Astrocyte (in vitro differentiated cells and primary cell): ENCODE measurements at places on chromosomes 7 and 10. TPM values are rescaled to one million over a fixed set of nuclear protein-coding genes. Genes with fewer than 3 reads are reported as not detected.

CHN2 gene
- 2.5 and 3.6 TPM in 2 replicates for total RNA-seq

NRP1 gene
- 59.4 and 73.5 TPM in 2 replicates for total RNA-seq

SPDYE5 gene
- total RNA-seq, result not detected in 2 replicates

TRIM50 gene
- not detected in 2 replicates for total RNA-seq

CH25H gene
- total RNA-seq, result 0.22 and 0.34 TPM in 2 replicates

TMEM196 gene
- not detected in 2 replicates for total RNA-seq

GRCh38 chr7:16712916-16713315 lies 40.6 kb upstream of the TSPAN13 start:
- no peaks in the 10 kb centered on the region for H3K36me3 ChIP-seq
- no peaks in the 10 kb centered on the region for H3K27me3 ChIP-seq
- peak overlapping the region; percentile 75 for H3K27ac ChIP-seq
- peaks cover 30% of the 10 kb centered on the region for H3K4me1 ChIP-seq
- no peak overlapping the region for H3K4me3 ChIP-seq

GRCh38 chr7:1411414-1411813 lies 47.9 kb downstream of the MICALL2 start:
- no peak overlapping the region for H3K4me3 ChIP-seq
- H3K27ac ChIP-seq, result no peak overlapping the region
- peaks cover 15% of the 10 kb centered on the region for H3K27me3 ChIP-seq
- H3K36me3 ChIP-seq, result no peaks in the 10 kb centered on the region
- no peaks in the 10 kb centered on the region for H3K4me1 ChIP-seq

DNA sequence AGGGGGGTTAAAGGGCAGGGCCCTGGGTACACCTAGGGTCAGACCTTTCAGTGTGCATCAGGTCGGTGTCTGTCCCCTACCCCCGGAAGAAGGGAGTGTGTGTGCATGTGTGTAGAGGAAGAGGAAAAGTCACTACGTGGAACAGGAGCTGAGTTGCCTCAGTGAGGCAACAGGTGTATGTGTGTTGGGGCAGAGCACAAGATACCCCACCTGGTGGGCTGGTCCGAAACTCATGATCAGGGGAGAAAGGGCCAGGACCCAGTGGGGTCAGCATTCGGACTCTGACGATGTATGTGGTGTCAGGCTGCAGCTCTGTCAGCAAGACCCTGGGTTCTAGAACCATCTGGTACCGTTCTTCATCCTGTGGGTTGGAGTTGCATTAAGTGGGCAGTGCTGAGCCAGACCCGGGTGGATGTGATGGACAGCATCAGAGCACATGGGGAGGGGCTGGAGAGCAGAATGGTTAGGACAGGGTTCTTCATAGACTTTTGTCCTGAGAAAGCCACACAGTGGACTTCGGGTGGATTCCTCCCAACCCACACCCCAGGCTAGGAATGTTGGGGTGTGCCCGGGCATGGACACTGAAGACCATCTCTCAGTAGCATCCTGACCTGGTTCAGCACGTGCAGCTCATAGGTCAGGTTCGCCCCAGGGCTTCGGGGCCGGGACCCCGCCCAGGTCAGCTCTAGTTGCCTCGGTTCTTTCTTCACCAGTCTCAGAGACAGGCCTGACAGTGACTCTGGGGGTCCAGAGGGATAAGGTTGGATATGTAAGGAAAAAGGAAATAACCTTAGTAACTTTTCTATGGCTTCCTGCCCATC lies 10.7 kb downstream of the EPHA1 start:
- H3K36me3 ChIP-seq, result no peaks in the 10 kb centered on the region
- no peak for DNase-seq
- H3K27ac ChIP-seq, result no peak overlapping the region
- H3K4me3 ChIP-seq, result no peak overlapping the region
- peaks cover 12% of the 10 kb centered on the region for H3K27me3 ChIP-seq

DNA sequence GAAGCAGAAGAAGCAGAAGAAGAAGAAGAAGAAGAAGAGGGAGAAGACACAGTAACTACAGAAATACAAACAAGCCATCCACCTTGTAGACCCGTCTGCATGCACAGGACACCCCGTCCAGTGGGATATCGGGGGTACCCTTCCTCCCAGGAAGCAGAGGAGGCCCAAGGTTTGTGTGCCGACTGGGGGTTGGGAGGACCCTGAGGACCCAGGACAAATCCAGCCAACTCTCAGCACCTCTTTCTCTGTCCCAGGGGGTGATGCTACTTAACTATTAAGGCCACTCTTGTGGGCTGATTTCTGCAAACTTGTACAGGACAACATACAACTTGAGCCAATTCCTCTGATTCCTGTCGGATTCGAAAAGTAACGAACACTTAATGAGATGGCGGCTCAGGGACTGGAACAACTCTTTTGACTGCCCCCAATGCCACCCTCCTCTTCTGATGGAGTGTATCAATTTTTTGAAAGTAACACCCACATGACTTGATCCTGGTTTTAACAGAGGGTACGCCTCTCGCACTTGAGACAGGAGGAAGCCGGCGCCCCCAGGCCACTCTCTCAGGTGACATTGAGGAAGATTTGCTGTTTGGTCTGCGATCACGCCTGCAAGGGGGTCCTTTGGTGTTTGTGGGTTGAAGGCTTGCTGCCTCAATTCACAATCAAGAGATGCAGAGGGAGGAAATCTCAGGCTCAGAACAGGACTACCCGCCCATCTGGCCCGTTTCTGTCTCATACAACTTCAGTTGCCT lies 192.6 kb downstream of the TNS3 start:
- no peak overlapping the region for H3K4me3 ChIP-seq
- no peak overlapping the region for H3K27ac ChIP-seq
- H3K36me3 ChIP-seq, result peaks cover 19% of the 10 kb centered on the region

DNA sequence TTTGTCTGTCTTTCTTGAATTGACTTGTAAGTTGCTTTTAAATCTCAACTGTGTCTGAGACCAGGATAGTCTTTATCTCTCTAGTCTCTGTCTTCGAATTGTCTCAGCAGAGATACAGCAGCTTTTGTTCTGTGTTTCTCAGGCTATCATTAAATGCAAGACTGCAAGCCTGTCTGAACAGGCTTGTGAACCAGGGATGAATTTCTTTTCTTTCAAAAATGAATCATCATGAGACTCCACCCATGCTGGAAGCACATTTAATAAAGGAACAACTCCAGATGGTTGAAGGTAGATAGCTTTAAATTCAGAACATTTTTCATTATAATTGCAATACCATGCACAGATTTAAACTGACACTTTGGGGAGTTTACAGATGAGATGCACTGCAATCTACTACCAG lies 155.9 kb downstream of the SEC23IP start:
- H3K36me3 ChIP-seq, result no peaks in the 10 kb centered on the region
- H3K4me3 ChIP-seq, result no peak overlapping the region
- no peak overlapping the region for H3K27ac ChIP-seq
- H3K27me3 ChIP-seq, result no peaks in the 10 kb centered on the region
- H3K4me1 ChIP-seq, result no peaks in the 10 kb centered on the region

DNA sequence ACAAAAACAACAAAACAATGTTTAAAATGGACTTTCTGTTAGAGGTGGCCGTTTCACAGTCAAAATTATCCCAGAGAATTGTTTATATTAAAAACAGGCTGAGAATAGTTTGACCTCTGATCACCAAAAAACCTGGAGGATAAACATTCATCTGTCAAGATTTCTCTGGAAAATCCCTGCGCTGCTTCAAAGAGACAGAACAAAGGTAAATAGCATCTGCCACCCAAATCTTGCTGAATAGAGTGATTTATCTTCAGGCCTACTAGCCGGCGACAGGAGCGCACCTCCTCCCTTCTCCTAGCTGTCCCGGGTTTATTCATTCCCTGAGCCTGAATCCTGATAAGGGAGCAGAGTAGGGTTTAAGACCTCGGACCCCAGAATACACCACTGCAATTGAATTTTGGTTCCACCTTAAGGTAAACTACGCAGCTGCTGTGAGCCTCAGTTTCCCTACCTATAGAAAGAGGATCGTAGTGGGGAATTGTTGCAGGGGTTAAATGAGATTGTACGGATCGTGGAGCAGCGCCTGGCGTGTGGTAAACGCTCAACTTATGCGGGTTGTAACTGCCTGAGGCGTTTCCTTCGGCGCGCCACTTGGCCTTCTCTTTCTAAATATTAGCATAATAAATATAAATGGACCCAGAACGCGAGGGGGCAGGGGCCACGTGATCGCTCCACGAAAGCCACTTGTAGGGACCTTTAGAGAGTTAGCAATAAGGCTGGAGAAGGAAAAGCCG lies 498 bp upstream of the ST7 start:
- no peaks in the 10 kb centered on the region for H3K27me3 ChIP-seq
- H3K36me3 ChIP-seq, result no peaks in the 10 kb centered on the region
- DNase-seq, result no peak
- peak overlapping the region; percentile 82 for H3K4me3 ChIP-seq
- H3K4me1 ChIP-seq, result peaks cover 19% of the 10 kb centered on the region

DNA sequence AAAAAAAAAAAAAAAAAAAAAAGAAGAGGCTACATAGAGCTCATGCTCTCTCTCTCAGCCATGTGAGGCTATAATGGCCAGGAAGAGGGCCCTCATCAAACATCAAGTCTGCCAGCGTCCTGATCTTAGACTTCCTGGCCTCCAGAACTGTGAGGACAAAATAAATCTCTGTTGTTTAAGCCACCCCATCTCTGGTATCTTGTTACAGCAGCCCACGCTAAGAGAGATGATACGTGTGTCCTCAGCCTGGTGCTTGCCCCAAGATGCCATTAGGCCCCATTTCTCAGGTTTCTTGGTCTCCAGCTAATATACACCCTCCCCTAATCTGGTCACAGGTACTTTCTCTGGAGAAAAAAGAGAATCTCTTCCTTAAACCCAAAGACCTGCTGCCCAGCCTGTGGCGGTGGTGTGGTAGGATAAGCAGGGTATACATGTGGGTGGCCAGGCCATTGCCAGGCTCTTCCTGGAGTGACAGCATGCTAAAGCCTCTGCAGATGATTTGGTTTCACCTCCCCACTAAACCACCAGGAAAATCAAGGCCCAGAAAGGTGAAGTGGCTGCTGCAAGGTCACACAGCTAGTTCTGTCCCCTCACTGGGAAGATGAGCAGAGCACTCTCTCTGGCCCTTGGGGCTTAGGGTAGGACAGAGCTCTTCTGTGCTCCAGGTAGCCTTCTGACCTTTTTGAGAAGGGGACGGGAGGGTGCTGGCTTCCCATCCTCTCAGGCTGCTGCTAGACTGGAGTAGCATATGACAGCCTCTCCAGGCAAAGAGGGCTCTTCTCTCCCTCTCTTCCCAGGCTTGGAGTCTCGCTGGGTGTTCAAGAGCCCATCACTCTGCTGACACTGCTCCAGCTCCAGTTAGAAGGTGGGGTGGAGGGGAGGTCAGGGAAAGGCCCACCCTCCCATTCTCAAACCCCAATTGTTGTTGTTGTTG lies 5.2 kb downstream of the SPOCK2 start:
- DNase-seq, result no peak
- no peak overlapping the region for H3K27ac ChIP-seq
- peaks cover 42% of the 10 kb centered on the region for H3K27me3 ChIP-seq
- no peaks in the 10 kb centered on the region for H3K36me3 ChIP-seq

GRCh38 chr10:4385231-4385870 lies 440.7 kb upstream of the AKR1E2 start:
- H3K27ac ChIP-seq, result no peak overlapping the region
- no peaks in the 10 kb centered on the region for H3K27me3 ChIP-seq
- DNase-seq, result no peak
- H3K4me1 ChIP-seq, result peaks cover 6% of the 10 kb centered on the region
- no peaks in the 10 kb centered on the region for H3K36me3 ChIP-seq
- H3K4me3 ChIP-seq, result no peak overlapping the region

DNA sequence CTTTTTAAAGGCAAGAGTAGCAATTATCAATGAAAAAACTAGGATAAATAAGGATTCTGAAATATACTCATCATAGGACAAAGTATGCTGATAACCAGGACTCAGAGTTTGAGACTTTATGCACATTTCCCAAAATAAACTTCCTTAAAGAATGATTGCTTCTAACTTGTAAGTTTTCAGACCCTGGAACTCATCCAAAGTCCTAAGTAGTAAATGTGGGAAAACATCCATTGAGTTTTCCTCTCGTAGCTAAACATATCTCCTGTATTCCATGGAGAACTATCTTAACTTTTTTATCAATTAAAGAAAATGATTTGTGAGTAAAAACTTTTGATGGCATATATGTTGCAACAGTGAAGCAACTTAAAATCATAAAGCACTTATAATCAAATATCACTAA lies 285.2 kb upstream of the KLF6 start:
- H3K4me3 ChIP-seq, result no peak overlapping the region
- peaks cover 19% of the 10 kb centered on the region for H3K4me1 ChIP-seq
- H3K36me3 ChIP-seq, result no peaks in the 10 kb centered on the region
- H3K27ac ChIP-seq, result no peak overlapping the region

- no peaks in the 10 kb centered on the region for H3K27me3 ChIP-seq
- no peaks in the 10 kb centered on the region for H3K36me3 ChIP-seq
- no peak overlapping the region for H3K27ac ChIP-seq
- peaks cover 8% of the 10 kb centered on the region for H3K4me1 ChIP-seq
- H3K4me3 ChIP-seq, result no peak overlapping the region
Measured at GRCh38 chr7:22697876-22698606, 29.0 kb upstream of the IL6 start.
